ENCODE measurements at places on chromosomes 4 and X.
A peak's percentile ranks its signal among the peaks of the same experiment; 100 is the strongest.

DNA sequence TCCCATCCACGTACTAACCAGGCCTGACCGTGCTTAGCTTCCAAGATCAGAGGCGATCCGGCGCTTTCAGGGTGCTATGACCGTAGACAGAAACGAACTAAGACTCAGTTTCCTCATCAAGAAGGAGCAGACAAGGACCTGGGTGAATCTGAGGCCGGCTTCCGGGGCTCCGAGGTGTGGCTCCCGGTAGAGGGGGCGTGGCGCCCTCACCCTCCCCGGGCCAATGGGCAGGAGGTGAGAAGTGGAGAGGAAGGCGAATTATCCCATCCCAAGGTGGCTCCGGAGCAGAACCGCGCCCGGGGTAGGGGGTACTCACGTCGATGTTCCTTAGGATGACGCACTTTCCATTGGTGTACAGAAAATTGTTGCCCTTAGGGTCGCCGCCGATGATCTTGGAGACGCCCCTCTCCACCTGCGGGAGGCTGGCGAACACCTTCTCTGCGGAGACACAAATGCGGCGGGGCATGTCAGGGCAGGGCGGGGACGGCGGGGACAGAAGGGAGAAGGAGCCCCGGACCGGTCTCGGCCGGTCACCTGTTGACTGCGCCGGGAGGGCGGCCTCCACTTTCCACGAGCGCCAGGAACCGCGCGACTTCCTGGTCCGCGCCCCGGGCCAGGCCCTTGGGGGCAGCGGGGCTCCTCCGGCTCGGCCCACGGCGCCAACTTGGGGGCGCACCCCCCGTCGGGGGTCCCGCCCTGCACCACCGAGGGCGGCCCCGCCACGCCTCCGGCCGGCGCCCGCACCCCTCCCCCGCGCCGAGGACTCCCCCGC, 616 bp downstream of the WDR1 start:
- peak; percentile 43 for DNase-seq

- DNase-seq: no peak
These were observed 84.6 kb upstream of the STS start for GRCh38 chrX:7062903-7063302.

DNA sequence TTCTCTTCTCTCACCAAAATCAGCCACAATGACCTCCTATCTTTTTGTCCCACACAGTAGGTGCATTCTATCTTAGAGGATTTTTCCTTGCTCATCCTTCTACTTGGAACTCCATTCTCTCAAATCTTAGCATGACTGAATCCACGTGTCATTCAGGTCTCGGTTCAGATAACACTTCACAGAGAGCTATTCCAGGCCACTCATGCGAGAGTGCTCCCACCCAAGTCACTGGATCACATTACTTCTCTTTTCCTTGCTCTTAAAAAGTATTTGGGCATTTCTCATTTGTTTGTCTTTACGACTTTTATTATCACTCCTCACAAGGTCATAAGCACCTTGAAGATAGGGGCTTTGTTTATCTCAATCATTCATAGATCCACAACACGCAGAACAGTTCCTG, 647.5 kb upstream of the TENM3 start:
- DNase-seq: no peak

- DNase-seq: no peak
These were observed 176.4 kb downstream of the SNCA start for GRCh38 chr4:89660444-89661172.

DNA sequence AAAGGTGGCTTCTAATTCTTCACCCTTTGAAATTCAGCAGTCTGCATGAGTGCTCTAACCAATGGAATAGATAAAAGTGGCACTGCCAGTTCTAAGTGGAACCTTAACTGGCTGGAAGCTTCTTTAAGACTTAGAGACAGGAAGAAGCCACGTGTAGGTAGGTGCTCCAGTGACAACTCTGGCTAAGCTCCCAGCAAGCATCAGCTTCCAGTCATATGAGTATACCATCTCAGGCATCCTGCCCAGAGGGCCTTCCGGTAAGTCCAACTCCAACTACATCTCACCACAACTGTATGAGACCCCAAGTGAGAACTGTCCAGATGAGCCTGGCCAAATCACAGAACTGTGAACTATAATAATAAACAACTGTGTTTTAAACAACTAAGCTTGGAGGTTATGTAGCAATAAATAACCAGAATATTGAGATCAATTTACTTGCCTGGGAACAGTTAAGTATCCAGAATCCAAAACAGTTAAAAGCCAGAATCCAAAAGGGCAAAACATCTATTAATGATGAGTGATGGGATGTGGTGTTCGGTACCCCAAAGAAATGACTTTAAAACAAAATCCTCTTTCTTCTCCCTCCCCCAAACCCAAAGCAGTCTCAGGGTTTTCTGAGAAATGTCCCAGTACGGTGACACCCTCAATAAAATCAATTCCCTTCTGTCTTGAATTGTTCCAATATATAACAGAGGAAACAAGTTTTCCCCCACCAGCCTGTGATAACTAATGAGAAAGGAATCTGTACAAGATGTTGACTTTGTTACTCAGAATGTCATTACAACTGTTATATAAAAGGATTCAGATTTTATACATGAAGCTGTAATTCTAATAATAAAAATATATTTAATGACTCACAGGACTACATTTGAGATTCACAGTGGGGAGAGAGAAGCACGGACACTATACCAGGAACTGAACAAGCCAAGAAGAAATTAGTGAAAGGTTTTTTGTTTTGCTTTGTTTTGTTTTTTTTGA, 4.2 kb downstream of the TSPAN5 start:
- DNase-seq: no peak

- no peak for DNase-seq
These were observed 12.7 kb downstream of the RAB28 start for GRCh38 chr4:13471400-13471799.

DNA sequence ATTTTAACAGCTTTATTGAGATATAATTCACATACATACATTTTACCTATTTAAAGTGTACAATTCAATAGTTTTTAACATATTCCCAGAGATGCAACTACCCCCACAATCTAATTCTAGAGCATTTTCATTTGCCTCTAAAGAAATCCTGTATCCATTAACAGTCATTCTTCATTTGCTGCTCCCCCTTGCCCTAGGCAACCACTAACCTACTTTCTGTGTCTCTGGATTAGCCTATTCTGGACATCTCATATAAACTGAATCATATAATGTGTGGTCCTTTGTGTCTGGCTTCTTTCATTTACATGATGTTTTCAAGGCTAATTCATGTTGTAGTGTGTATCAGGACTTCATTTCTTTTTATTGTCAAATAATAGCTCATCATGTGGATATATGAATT, 105.1 kb upstream of the GRPR start:
- no peak for DNase-seq

GRCh38 chr4:10701702-10702460, 17.3 kb upstream of the CLNK start:
- no peak for DNase-seq

- no peak for DNase-seq
These were observed 56.5 kb upstream of the PGM2 start for GRCh38 chr4:37770016-37770415.

GRCh38 chr4:10020871-10021652, at the start of gene SLC2A9:
TSS of gene SLC2A9 (minus strand) at chr4:10021497. CDS start at chr4:10021429, 68 bp downstream.
- no peak for DNase-seq

GRCh38 chr4:75655562-75655961, 17.6 kb downstream of the G3BP2 start:
- DNase-seq: no peak

- DNase-seq: no peak
These were observed 54.5 kb downstream of the CHM start for GRCh38 chrX:85992811-85993229.

- peak; percentile 35 for DNase-seq
These were observed 825 bp upstream of the RASGEF1B start for GRCh38 chr4:81472281-81473182.

DNA sequence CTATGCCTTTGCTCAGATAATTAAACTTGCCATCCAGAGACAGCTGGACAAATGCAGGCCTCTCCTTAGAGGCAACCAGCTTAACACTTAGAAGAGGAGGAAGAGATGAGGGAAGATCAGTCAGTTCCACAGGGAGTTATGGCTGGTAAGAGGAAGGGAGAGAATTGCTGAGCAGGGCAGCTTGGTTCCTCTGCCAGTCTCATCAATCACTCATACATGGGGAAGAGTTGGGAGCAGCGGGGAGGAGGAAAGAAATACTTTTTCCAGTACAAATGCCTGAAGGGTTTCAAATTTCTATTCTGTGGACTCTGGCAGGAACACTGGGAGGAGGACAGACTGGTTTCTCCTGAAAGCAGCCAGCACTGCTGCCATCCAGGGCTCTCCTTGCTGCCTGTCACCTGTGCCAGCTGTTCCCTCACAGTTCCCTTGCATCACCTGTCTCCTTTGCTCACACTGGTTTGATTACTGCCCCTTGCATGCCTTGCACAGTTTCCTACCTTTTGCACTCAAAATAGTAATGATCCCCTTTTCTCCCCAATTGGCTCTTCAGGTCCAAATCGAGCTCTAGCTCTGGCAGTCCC, 59.5 kb downstream of the PGRMC2 start:
- DNase-seq: no peak

DNA sequence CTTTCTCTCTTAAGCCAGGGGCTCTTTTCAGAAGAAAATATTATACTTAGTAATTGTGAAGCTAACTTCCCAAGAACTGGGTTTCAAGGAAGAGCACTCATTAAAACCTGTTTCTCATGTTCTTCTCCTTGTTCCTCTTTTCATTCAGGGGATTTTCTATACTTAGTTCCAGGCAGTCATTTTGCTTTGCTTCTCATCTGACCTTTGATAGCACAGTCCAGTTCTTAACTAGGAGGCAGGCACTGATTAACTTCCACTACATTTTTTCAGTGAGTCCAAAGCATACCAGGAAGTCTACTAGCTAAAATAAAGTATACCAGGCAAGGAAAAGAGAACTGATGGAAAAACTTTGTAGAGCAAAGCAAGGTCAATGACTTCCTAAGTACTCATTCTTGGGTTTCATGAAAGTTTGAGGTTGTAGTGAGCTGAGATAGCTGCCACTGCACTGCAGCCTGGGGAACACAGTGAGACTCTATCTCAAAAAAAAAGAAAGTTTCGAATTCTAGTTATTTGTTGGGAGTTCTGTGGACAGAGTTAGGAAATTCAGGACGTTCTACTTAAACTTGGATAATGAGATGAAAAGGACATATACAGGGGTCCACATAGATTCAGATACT, 190.1 kb upstream of the HS3ST1 start:
- DNase-seq: no peak

GRCh38 chrX:72430405-72430968, 124.8 kb upstream of the CITED1 start:
- DNase-seq: no peak

- no peak for DNase-seq
These were observed 34.6 kb downstream of the SEPTIN11 start for GRCh38 chr4:76984127-76984526.

DNA sequence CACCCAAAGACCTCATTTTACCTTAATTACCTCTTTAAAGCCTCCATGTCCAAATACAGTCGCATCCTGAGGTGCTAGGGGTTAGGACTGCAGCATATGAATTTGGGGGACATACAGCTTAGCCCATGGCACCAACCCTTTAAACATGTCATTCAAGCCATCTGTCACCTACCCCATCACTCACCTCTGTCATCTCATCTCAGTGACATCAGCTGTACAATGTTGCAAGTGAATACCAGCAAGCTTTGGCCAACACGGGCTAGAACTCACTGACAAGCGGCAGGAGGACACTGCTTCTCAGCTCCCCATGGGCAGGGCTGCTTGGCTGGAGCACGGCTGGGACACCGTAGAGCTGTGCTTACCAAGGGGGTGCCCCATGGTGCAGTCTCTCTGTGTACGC, 107.5 kb downstream of the STK32B start:
- no peak for DNase-seq

- DNase-seq: no peak
These were observed 177.3 kb upstream of the DKK2 start for GRCh38 chr4:107213410-107213809.

GRCh38 chrX:118727686-118728339, 407 bp downstream of the IL13RA1 start:
- DNase-seq: no peak

DNA sequence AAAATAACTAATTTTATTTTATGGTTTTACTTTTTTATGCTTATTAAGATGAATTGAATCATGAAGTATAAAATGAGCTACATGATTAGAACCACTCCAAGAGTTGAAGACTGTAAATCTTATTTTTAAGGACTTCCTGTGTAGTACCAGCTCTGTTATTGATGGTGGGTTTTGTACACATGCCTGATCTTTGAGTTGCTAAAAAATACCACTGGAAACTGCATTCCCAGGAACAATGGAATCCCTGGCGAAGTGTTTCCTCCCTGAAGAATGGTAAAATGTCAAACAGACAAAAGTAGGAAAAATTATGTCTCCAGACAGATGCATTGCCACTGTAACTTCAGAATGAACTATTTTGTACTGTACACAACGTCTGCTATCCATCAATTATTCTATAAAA, 935.4 kb upstream of the TENM3 start:
- no peak for DNase-seq

- DNase-seq: no peak
These were observed 10.7 kb upstream of the HCCS start for GRCh38 chrX:11100281-11101035.
